DMS 273 treated with DMSO at 0.1 percent for 48 hours (cell line): ENCODE measurements at places on chromosomes 12 and 14.

- DNase-seq = no peak
Measured at GRCh38 chr14:36221112-36221511, 44.6 kb upstream of the PTCSC3 start.

- peak; percentile 83 for DNase-seq
Measured at GRCh38 chr14:24408764-24409163, 10.0 kb downstream of the NYNRIN start.

DNA sequence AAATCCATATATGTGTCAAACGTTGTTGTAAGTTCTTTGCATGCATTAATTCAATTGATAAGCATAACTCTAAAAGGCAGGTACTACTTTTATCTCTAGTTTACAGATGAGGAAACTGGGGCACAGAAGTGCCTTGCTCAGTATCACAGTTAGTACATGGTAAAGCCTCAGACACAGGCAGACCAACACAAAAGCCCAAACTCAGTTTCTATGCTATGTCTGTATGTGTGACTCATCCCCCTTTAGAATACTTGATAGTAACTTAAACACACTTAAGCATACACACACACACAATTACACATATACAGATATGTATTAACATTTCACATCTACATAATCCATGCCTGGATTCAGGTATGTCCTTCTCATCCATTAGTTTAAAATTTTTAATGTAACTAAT, 88.0 kb downstream of the EPS8 start:
- DNase-seq = no peak

DNA sequence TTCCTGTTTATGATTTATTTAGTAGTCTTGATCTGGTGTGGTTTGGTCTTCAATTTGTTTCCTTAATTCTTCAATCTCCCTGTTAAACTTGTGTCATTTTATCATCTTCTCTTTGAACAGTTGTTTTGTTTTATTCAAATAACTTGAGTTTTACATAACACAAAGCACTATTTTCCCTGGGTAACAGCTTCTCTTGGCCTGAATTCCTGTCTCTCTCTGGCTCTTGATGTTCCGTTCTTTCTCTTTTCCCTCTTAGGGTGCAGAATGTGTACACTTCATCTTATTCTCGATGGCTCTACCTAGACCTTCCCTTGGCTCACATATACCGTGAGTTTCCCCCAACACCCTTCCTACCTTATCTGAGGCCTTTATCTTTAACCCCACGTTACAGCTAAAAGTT, 36.8 kb upstream of the VPS33A start:
- no peak for DNase-seq

DNA sequence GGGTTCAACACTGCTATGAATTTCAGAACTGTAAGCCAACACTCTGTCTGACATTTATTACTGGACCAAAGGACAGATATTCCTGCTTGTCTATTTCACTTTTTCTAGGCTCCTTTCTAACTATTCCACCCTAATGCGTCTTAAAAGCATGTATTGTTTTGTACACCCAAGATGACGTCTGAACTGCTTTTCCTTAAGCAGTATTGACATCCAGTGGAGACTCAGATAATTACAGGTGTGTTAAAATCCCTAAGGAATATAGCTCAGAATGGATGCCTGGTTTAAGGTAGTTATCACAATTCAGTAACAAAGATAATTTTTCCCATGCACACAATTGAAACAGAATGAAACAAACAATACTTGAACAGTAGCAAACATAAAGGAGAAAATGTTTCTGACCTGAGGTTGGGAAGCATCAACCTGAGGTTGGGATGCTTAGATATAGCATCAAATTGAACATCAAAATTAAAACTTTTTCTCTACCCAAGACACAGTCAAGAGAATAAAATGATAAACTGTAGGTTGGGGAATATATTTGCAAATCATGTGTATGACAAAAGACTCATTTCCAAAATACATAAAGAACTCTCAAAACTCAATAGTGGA, 93.7 kb upstream of the PTPRR start:
- DNase-seq = no peak

DNA sequence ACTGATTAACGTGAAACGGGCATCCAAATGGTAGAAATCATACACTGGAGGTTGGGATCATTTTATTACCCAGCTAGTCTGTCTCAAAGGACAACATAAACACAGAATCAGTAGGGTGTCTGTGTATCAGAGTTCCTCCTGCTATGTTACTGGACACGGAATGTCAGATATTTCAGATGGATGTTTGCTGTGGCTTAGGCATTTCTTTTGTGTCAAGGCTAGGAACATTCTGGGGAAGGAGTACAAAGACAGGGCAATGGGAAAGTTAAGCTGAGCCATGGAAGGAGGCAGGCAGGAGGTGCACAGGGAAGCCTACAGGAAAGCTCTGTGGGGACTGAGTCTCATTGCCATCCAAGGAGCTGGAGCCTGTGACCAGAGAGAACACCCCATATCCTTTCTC, 254.6 kb downstream of the C12orf75 start:
- no peak for DNase-seq

DNA sequence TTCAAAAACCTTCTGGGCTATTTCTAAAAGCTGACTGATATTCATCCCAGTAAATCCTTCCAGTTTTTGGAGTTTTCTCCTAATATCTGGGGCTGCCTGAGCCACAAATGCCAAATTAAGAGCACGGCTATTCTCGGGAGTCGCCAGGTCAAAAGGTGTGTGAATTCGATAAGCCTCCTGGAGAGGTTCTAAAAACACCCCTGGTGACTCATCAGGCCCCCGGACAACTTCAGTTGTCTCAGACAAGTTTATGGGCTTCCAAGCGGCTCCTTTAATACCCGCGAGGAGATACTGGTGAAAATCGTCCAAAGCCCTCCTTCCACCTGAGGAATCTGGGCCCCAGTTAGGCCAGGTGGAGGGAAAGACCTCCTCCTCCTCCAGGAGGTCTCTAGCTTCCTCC, 677.1 kb downstream of the TMEM121 start:
- DNase-seq = no peak

GRCh38 chr14:92484132-92484823, 29.3 kb upstream of the RIN3 start:
- DNase-seq = no peak

DNA sequence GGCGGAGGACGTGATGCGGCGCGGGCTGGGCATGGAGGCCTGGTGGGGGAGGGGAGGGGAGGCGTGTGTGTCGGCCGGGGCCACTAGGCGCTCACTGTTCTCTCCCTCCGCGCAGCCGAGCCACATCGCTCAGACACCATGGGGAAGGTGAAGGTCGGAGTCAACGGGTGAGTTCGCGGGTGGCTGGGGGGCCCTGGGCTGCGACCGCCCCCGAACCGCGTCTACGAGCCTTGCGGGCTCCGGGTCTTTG, 303 bp downstream of the GAPDH start:
- no peak for DNase-seq

DNA sequence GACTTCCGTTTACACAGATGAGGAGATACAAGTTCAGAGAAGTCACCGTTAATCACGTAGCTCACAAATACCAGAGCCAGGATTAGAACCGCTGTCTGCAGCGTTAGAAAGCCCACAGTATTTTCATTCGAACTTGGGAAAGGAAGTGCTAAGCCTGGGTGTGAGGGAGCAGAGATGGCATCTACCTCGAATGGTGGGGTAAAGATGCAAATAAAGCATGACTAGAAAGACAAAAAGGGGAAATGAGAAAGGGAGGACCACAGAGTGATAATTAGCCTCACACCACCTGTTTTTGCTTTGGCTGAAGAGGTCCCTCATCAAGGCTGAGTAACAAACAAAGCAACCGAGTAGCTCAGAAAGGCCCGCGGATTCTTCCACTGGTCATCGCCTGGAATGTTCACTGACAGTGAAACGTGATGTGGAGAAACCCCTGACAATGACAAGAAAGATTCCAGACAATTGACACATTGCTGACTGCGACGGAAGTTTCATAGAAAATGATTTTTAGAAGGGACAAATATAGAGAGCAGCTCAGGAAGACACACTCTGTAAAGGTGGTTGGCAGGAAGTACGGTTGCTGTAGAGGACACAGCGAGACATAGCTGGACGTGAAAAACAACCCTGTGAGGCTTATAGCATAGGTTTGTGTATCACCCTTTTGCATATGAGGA, 31.5 kb upstream of the BHLHE41 start:
- no peak for DNase-seq

DNA sequence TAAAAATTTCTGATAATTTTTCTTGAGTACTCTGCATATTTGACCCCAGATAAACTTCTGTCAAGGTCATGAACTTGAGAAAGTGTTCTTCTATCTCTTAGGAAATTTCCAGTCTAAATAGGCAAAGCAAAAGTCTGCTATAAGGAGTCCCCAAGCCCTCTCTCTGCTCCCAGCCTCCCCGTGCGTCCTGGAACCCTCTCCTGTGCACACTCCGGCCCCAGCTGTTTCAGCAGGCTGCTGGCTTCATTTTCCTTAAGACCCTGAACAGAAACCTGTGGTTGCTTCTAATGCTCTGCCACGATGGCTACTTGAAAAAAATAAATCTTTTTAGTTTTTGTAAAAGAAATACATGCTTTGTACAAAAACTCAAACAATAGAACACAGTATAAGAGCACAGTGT, 14.7 kb downstream of the KRT2 start:
- DNase-seq = no peak

GRCh38 chr12:112906712-112907414, at the start of gene OAS1:
TSS of gene OAS1 (plus strand) at chr12:112906962. CDS start at chr12:112907040, 78 bp downstream.
- peak; percentile 1 for DNase-seq

- no peak for DNase-seq
Measured at GRCh38 chr12:94592080-94592479, 58.3 kb downstream of the TMCC3 start.

GRCh38 chr14:84340938-84341337, 1189.0 kb upstream of the FLRT2 start:
- DNase-seq = no peak

DNA sequence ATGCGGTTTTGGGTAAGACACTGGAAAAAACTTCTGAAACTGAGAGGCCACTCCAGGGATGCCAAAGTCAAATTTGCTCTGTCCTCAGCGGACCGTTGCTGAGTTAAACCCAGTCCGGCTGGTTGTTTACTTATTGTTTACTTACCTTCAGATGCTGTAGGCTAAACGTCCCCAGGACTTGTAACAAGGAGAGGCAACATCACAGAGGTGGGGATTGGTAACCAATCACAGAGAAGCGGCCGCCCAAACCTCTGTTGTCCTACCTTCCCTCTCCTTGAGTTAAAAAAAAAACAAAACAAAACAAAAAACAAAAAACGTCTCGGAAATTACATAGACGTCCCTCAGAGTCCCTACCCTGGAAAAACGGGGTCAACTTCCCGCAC, 380 bp downstream of the ANO2 start:
- no peak for DNase-seq

DNA sequence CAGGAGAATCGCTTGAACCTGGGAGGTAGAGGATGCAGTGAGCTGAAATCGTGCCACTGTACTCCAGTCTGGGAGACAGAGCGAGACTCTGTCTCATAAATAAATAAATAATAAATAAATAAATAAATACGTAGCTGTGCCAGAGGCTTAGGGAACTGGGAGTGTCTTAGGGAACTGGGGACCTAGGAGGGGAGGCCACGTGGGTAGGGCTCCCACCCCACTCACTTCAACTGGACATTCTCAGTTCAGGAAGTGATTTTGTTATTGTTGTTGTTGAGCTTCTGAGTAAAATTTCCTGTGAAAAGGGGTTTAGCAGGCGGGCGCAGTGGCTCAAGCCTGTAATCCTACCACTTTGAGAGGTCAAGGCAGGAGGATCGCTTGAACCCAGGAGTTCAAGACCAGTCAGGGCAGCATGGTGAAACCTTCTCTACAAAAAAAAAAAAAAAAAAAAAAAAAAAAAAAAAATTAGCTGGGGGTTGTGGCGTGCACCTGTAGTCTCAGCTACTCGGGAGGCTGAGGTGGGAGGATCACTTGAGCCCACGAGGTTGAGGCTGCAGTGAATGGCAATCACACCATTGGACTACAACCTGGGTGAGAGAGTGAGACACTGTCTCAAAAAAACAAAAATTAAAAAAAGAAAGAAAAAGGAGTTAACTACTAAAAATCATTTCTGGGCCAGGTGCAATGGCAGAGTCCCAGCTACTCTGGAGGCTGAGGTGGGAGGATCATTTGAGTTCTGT, 19.0 kb upstream of the ANKRD9 start:
- no peak for DNase-seq

- peak; percentile 56 for DNase-seq
Measured at GRCh38 chr14:70170976-70171375, 17.8 kb downstream of the SLC8A3 start.

DNA sequence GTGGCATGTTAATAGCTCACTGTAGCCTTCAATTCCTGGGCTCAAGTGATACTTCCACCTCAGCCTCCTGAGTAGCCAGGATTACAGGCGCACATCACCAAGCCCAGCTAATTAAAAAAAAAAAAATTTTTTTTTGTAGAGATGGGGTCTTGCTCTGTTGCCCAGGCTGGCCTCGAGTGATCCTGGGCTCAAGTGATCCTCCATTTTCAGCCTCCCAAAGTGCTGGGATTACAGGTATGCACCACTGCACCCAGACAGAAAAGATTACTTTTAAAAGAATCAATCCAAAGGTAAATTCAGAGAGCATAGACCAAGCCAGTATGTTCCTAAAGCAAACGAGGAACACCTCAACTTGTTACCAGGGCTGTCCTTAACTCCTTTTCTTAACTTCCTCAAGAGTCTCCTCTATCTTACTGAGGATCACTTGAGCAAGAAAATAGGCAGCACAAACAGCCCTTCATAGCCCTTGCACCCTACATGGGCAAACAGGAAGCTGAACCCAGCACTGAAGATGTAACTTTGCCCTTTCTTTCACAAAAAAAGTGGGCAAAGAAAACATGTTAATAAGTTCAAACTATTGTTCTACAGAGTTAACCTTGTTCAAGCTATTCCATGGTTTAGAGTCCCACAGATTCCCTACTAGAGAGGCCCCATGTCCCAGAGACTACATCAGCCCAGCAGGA, 11.3 kb downstream of the CS start:
- no peak for DNase-seq

DNA sequence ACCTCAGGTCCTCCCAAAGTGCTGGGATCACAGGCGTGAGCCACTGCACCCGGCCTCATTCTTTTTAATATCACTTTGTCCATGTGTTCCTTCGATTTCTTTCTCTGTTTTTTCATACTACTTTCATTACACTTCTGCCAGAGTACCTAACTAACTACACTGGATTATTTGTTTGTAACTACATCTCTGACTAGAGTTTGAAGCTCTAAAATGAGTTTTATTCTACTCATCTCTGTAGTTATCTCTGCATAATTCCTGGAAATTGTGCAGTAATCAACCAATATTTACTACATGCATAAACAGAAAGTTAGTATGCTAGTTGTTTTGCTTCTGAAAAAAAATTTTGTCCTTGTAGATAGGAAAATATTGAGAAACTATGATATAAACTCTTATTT, 15.2 kb downstream of the KLRK1 start:
- DNase-seq = no peak

GRCh38 chr14:89549381-89550125, 132.5 kb upstream of the FOXN3 start:
- DNase-seq = no peak
